ENCODE measurements at places on chromosomes 7 and 10.

DNA sequence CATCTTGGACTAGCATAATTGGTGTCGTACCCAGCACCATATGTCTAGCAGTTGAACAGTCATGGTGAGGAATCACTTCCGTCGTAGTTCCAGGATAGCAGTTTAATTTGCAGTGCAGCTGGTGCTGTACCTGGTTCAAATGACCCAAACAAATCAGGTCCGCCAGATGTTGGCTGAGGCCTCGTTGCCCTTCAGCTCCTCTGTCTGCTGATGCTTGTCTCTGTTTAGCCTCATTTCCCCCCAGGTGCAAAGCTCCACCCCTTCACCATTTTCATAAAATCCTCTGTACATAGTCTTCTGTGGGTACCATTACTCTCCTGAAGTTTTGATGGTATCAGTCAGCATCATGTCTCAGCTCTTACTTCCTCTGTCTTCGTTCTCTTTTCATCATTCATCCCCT lies 35.1 kb downstream of the UMAD1 start:
- DNase-seq, result peak; percentile 89

DNA sequence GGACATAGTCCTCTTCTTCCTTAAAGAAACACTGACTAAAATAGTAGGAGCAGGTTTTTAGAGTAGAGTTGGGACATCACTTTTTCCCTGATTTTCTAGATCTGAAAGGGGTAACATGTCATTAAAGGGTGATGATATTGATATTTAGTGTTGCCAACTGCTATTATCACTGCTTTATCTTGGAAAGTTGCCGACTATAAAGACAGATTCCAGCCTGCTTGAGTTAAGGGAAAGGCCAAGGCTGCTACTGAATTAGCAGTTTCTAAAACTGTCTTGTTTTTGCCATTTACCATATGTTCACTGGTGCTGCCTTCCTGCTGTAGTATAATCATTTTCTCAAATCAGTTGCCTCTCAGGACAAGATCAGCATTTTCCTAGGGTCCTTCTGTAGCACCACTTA lies 29.7 kb downstream of the AP3M1 start:
- DNase-seq, result no peak

DNA sequence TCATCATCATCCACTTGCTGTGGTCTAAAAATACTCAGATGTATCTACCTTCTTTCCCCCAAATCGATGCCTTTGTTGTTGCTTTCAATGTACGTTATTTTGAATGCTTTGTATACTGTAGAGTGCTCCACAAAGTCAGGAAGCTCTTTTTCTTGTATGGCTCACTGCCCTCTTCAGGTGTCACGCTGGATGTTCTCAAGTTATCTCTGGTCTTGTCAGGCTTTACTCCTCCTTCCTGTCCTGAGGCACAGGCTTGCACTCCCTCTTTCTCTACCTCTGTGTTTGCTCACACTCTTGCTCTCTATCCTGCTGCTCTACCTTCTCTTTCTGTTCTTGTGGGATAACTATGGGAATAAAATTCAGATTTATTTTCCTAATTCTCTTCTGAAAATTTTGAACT lies 381.3 kb downstream of the NRG3 start:
- DNase-seq, result no peak

DNA sequence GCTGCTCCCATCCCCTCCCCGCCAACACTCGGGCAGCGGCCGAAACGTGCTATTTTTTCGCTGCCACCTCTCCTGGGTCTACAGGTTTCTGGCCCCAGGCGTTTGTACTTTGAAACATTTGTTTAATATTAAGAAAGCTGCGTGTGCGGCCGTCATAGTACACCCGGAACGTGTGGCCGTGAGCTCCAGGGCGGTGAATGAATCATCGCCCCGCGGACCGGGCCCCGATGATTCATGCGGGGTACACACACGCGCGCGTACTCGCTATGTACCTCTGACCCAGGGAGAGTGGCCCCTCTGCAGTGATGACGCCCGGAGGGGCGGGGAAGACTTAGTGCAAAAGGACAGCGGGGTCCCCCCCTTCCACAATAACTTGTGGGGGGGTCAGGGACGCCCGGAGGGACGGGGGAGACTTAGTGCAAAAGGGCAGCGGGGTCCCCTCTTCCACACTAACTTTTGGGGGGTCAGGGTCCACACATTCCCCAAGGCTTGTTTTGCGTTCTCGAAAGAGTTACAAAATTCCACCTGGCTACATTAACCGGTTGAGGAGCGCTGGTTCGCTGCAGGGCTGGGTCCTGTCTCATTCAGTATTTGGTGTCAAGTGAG lies 56.5 kb upstream of the PCGF5 start:
- DNase-seq, result peak; percentile 10

- no peak for DNase-seq
Observed at GRCh38 chr7:85566095-85566794, 379.4 kb upstream of the SEMA3D start.

- DNase-seq, result no peak
Observed at GRCh38 chr7:150610233-150610632, 22.0 kb downstream of the GIMAP6 start.

DNA sequence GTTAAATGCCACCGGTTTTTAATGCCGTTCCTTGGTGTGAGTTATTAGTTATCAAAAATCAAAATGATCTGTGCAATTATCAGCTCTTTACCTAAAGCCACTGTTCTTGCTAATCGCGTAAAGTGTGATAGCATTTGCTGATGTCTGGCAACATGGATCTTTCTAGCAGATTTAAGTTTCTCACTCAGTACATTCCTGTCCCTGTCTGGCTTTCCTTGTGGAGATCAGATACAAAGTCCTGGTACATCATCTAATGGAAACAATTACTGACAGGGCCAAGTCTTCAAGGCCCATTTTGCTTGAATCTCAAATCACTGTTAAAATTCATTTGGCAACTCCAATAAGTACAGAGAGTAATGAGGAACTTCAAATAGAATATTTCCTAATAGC lies 755.7 kb downstream of the AUTS2 start:
- DNase-seq, result peak; percentile 49

DNA sequence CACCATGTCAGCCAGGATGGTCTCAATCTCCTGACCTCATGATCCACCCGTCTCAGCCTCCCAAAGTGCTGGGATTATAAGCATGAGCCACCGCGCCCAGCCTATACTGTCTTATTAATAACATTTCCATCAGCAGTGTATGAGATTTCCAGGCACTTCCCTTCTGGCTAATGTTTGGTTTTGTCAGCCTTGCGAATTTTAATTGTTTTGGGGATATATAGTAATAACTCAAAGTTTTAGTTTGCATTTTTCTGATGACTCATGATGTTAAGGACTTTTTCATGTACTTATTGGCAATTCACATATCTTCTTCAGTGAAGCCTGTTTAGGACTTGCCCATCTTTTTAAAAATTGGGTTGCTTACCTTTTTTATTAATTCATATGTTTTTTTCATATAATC lies 76.0 kb downstream of the TMEM270 start:
- DNase-seq, result no peak

DNA sequence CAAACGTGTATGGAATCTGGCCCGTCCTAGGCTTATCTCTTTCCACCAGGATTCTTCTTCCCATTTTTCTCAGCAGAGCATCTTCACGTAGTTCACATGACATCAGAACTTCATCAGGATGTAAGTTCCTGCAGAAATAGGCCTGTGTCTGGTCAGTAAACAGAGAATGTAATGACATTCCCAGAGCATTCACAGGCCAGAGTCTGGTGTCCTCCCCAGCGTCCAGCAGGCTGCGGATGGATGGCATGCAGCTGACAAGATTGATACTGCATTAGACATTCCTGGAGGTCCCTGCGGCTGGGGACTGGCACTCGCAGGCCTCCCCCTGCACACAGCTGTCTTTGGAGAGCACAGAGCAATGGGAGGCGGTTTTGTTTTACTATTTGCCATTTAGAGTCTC lies 28.7 kb downstream of the MGMT start:
- no peak for DNase-seq

All from NCI-H524 (cell line).